IgD-negative memory B cell (primary cell): ENCODE measurements at places on chromosomes 3 and 15. TPM values are rescaled to one million over a fixed set of nuclear protein-coding genes. Genes with fewer than 3 reads are reported as not detected.

The CASR gene
- polyA plus RNA-seq = not detected

The CPA3 gene
- polyA plus RNA-seq = not detected

The EPHB1 gene
- polyA plus RNA-seq = 0.71 TPM

The HPS3 gene
- 44.8 TPM for polyA plus RNA-seq

The SERINC4 gene
- 1.1 TPM for polyA plus RNA-seq

The ARPP19 gene
- 64.6 TPM for polyA plus RNA-seq

The TPM1 gene
- polyA plus RNA-seq = 5.4 TPM

The TNNC1 gene
- not detected for polyA plus RNA-seq

The GOLGA8T gene
- polyA plus RNA-seq = not detected

The SLC22A13 gene
- not detected for polyA plus RNA-seq

The CD86 gene
- 85.1 TPM for polyA plus RNA-seq

The ANKRD34C gene
- polyA plus RNA-seq = not detected

The CLSTN2 gene
- polyA plus RNA-seq = not detected

The CACNA1D gene
- polyA plus RNA-seq = not detected

The AHSG gene
- not detected for polyA plus RNA-seq

The COL7A1 gene
- not detected for polyA plus RNA-seq
